Astrocyte of the cerebellum (primary cell): ENCODE measurements at places on chromosomes 4 and X.

DNA sequence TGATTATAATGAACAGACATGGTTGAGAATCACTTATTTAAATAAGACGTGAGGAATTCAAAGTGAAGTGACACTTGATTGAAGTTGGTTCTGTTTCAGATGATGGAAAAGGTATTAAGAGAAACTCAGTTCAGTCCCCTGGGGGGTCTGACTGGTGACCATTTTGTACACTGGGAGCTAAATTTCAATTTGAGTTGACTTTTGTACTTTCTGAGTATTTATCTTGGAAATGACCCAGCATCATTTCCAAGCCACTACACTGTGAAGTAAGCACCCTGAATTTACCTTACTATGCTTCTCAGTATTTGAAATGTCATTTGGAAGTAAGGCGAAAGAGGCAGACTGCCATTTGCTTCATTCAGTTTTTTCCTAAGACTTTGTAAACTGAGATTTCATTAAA, 73.4 kb downstream of the CNOT6L start:
- no peak for DNase-seq

DNA sequence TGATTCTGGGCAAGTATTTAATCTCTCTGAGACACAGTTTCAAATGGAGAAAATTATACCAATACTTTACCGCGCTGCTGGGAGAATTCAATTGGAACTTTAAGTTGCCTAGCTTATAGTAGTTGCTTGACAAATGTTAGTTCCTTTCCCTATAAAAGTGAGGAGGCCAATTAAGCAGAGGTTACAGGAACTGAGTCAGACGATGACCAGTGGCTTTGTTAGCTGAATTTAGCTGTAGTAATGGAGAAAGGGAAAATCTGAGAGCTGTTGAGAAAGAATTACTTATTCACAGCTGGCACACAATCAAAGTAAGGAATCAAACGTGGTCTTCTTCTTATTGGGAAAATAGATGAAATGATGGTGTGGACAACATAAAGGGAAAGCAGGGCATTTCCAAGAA, 29.6 kb downstream of the SMARCA1 start:
- no peak for DNase-seq

DNA sequence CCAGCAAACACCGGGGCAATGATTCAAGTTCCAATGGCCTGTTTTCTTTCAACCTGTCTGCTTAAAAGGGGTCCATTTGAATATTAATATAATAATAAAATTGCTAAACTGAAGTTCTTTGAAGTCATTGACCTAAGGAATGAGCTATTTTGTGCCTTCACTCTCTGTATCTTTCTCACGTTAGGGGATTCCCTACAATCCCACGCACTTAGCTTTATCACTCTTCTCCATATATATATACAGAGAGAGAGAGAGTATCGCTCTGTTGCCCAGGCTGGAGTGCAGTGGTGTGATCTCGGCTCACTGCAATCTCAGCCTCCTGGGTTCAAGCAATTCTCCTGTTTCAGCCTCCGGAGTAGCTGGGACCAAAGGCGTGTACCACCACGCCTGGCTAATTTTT, 83.9 kb upstream of the NWD2 start:
- DNase-seq: no peak

GRCh38 chr4:169050881-169051760, 41.1 kb upstream of the CBR4 start:
- DNase-seq: no peak

GRCh38 chrX:11137543-11138139, 26.5 kb downstream of the HCCS start:
- DNase-seq: peak; percentile 22

- no peak for DNase-seq
These were observed 379.6 kb upstream of the ZFP42 start for GRCh38 chr4:187615972-187616371.

GRCh38 chr4:148946271-148946670, 504.1 kb upstream of the NR3C2 start:
- no peak for DNase-seq
